LHCN-M2 (cell line): ENCODE measurements at places on chromosomes 1 and 21.

DNA sequence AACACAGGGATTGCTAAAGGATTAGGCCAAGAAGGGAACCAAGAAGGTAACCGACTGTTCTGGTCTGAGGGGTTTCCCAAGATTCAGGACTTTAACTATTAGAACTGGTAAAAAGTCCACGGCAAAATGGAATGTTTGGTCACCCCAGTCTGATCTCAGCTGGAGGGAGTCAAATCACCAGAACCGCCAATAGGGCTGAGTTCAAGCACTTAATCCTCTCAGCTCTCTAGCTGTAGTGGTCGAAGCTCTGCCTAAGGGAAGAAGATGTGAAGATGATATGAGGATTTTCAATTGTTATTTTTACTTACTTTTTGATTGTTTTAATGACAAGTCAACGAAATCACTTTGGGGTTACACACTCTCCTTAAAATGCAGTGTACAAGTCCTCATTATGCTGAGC, 29.1 kb downstream of the F5 start:
- no peak for DNase-seq

GRCh38 chr1:12617901-12618660, at the start of gene DHRS3:
TSS of gene DHRS3 (minus strand) at chr1:12618210. CDS start at chr1:12617348, 862 bp downstream.
- no peak for DNase-seq

DNA sequence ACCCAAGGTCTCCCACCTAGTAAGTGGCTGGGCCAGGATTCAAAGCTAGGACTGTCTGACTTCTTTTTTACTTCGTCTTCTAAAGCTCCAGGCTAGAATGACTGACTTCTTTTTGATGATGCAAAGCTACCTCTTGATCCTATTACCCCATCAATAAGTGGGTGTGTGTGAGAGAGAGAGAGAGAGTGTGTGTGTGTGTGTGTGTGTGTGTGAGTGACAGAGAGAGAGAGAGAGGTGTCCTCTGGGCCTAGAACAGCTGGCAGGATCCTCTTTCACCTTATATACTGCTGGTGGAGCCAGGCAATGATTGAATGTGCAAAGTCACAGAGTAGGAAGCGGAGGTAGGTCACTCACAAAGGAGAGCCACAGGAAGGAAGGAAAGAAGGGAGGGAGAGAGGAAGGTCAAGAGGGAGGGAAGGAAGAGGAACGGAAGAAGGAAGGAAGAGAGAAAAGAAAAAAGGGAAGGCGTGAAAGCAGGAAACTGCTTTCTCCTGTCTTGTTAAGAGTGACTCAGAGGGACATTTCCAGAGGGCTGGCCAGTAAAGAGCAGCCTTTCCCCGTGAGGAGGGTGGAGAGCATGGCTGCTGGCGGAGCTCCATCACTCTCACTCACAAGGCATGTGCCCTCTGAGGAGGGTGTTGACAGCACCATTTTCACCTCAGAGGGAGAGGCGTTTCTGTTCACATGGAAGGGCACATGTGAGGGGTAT, 68.9 kb downstream of the CDC7 start:
- DNase-seq = peak; percentile 86

DNA sequence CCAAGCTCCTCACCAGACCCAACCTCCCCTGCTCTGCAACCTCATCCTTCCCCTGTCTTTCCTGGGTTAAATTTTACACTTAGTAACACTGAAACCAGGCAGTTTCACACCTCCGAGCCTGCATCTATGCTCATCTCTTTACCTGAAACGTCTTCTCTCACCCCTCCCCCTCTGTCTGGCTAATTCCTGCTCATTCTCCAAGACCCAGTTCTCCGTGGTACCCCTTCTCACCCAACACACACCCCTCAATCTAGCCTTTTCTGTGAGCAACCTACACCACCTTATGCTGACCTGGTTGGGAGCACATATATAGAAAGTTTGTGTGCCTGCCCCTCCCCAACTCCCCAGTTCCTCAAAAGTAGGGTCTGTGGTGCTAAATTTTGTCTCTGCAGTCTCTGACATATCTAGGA, 3.7 kb upstream of the KIAA1614 start:
- no peak for DNase-seq

DNA sequence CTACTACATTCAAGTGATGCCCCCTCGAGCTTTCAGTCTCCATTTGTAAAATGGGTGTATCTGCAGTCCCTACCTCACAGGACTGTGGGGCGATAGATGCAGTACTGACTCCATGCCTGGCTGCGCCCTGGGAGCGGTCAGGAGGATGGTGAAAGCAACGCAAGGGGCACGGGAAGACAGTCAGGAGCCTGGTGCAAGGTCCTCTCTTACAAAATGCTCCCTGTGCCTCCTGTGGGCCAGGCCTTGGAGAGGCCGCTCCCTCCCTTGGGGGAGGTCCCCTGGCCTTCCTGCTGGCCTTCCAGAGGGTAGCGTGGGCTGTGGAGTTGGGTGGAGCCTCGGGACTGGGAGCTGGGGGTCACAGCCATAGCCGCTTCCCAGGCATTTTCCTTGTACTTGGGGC, 21.6 kb downstream of the FAM151A start:
- no peak for DNase-seq

- DNase-seq = peak; percentile 34
Measured at GRCh38 chr1:171739656-171740055, 2.2 kb downstream of the VAMP4 start.

GRCh38 chr1:226845624-226846023, 24.8 kb upstream of the PSEN2 start:
- DNase-seq = no peak

DNA sequence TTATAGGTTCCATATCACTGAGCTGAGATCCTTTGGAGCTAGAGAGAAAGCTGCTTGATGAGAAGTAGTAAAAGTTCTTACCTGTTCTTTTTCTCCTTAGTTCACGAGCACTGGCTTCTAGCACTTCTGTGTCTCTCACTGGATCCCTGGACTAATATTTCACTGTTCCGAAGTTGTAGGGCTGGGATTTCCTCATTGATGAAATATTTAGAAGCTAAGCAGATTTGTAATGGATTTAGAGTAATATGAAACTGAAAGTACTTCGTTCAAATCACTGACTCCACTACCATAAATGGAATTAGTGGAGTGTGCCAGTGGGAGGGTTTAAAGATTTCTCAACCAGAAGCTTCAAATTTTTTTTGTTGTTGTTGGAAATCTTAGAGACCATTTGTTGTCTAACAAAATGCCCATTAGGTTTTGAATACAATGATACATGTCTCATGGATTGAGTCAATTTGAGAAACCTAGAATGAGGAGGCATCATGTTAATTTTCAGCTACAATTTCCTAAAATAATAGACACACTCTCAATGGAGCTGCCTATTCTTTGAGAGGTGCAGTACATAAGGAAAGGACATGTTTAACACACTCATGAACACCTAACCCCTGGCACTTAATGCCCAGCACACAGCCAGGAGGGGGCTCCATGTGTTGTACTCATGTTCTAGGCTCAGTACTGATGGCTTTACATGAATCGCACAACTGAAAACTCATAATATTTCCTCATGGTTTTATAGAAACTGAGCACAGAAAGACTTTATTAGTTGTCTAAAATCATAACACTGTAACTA, at the start of gene GBP1:
GBP1 (minus strand) TSS at position 130 of the 790 bp plus-strand sequence. CDS start 1,974 bp downstream, outside the sequence.
- DNase-seq = peak; percentile 79

- DNase-seq = no peak
Measured at GRCh38 chr21:45861156-45861870, 120.3 kb upstream of the COL6A1 start.

GRCh38 chr1:212238552-212238951, 46.7 kb upstream of the PPP2R5A start:
- DNase-seq = no peak

GRCh38 chr1:16410803-16411202, 26.4 kb downstream of the SPATA21 start:
- no peak for DNase-seq

- no peak for DNase-seq
Measured at GRCh38 chr21:42336054-42336453, 14.7 kb downstream of the TFF2 start.

GRCh38 chr1:33454646-33455282, 17.7 kb upstream of the ZSCAN20 start:
- DNase-seq = peak; percentile 41
